Fibroblast of mammary gland (primary cell): ENCODE measurements at places on chromosomes 2 and 18.

DNA sequence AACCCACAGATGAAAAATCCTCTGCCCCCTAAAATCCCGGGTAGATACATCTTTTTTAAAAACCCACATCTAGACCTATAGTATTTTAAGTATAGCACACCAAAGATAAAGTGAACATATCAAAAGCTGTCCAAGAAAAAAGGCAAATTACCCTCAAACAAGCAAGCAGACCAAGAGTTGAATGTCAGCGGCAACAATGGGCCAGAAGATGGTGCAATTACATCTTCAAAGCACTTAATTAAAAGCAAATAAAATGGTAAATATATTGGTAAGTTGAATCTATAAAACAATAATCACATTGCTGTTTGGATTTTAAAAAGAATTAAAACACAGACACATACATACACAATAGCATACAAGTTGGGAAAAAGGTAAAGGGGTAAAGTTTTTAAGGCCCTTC lies 98.5 kb downstream of the MYOM1 start:
- DNase-seq = peak; percentile 21

GRCh38 chr2:121735518-121736074 lies 1.1 kb downstream of the NIFK start:
- peak; percentile 40 for DNase-seq

DNA sequence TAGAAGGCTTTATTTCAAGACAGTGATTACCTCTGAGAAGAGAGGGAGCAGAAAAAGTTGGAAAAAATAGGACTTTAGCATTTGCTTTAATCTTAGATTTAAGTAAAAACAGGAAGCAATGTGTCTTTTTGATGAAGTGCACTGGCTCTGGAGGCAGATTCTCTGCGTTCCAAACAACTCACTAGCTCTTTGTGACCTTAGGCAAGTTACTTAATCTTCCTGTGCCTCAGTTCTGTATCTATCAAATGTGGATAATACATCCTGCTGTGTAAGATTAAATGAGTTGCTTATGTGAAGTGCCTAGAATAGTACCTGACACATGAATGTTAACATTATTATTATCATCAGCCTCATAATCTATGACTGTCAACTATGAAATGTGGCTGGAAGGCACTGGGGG lies 42.3 kb downstream of the RPRD1A start:
- DNase-seq = peak; percentile 28

- DNase-seq = no peak
Measured at GRCh38 chr2:198004921-198005829, 200.8 kb downstream of the PLCL1 start.

DNA sequence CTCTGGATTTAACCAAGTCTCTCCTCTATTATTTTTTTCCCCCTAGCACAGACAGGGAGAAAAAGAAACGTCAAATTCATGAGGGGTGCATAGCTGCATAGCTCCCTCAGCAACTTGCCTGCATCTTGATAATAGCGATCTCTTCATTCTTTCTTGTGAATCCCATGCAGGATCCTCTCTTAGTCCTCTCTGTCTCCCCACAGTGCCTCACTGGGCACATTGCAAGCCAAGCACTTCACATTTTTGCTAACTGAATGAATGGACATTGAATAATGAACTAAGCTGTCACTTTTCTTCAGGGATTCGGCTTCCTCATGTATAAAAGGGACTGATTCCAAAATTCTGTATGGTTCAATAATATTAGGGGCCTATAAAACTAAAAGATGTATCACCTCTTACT lies 2.9 kb upstream of the EPB41L3 start:
- DNase-seq = peak; percentile 77

DNA sequence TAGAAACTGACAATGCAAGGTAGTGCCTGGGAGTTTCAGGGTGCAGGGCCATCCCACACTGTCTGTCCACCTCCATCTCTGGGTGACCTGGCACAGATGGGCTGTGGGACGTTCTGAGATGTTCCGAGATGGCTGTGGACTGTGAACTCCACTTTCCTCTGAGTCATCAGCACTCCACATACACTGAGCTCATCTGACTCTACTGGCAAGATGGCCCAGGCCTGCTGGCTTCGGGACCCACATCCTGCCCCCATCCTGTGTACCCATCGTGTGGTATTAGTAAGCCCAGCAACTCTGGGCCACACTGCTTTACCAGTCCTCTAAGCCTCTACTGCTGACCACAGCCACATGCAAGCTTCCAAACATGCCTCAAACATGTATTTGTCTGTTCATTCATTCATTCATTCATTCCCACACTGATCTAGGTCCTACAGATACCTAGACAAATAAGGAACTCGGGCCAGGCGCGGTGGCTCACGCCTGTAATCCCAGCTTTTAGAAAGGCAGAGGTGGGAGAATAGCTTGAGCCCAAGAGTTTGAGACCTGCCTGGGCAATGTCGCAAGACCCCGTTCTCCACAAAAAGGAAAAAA lies 124.8 kb upstream of the CXCR4 start:
- peak; percentile 16 for DNase-seq

DNA sequence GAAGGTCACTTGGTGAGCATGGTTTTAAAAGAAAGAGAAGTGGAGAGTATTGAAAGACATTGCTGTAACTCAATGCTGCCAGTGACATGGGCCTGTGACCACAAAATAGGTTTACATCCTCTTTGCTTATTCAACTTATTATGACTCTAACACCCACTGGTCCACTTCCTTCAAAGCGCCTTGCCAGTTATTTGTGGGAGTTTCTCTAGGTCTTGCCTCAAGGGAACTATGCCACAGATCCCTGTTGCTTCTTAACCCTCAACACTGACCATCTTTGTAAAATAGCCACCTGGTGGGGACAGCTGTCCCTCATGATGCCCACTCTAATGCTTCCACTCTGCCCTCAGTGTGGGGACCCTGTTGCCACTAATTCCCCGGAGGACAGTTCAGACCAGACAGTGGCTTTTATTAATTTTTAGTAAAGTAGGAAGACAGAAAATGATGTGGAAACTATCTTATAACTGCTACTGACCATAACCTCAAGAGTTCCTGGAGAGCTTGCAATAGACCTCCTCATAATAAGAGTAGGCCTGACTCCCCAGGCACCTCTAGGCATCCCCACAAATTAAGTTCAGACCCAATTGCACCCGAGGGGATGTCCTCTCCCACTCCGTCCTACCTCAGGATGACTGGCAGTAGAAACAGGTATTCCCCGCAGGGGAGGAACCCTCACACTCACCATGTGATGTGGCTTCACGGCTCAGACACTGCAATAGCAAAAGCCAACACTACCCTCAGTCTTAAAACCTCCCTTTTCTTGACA lies 31.3 kb upstream of the SLC25A52 start:
- no peak for DNase-seq

GRCh38 chr18:28176698-28176947 lies 307 bp downstream of the CDH2 start:
- no peak for DNase-seq
